Stimulated activated CD4-positive, alpha-beta T cell treated with anti-CD3 and anti-CD28 coated beads, Interleukin-2, amount 100 ng/mL, for 24 hours (primary cell): ENCODE measurements at places on chromosomes 16 and 17.

GRCh38 chr17:68892658-68893057, 62.5 kb downstream of the ABCA8 start:
- DNase-seq, result no peak

DNA sequence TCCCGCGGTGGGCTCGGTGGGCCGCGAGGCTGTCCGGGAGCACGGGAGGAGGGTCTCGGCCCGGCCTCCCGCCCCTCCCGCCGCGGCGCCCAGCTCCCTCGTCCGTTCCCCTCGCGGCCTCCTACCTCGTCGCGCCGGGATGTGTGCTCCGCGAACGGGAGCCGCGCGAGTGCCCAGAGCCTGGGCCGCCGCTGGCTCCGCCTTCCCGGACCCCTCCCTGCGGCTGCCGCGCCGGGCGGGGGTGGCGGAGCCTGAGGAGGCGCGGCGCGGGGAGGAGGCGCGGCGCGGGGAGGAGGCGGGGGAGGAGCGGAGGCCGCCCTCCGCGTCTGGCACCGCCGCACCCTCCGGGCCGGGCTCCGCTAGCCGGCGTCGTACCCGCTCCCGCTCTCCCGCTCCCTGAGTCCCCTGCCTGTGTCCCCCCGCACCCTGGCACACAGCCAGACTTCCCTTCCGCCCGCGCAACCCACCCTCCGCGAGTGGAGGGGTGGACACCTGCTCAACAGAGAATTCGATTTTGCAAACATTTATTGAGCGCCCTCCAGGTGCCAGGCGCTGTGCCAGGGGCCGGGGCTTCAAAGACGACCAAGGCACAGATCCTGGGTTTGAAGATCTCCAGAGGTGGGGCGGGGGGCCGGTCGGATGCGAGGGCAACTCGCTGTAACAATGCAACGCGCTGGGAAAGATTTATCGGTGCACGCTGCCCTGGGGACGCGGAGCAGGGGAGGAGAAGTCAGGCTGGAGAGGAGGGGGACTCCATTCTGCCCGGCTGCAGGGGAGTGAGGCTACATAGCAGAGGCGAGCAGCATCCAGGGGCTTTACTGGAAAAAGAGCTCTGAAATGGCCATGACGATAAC, at the start of gene MPP3:
Gene MPP3 (minus strand): TSS at position 171 of the 854 bp plus-strand sequence. CDS start 1,240 bp downstream, outside the sequence.
- DNase-seq, result peak; percentile 61

GRCh38 chr16:87328846-87329245, 11.7 kb upstream of the C16orf95 start:
- no peak for DNase-seq

GRCh38 chr17:2177235-2177811, 122.4 kb downstream of the HIC1 start:
- no peak for DNase-seq

- DNase-seq, result no peak
Measured at GRCh38 chr17:79034931-79035485, 11.0 kb downstream of the C1QTNF1 start.

DNA sequence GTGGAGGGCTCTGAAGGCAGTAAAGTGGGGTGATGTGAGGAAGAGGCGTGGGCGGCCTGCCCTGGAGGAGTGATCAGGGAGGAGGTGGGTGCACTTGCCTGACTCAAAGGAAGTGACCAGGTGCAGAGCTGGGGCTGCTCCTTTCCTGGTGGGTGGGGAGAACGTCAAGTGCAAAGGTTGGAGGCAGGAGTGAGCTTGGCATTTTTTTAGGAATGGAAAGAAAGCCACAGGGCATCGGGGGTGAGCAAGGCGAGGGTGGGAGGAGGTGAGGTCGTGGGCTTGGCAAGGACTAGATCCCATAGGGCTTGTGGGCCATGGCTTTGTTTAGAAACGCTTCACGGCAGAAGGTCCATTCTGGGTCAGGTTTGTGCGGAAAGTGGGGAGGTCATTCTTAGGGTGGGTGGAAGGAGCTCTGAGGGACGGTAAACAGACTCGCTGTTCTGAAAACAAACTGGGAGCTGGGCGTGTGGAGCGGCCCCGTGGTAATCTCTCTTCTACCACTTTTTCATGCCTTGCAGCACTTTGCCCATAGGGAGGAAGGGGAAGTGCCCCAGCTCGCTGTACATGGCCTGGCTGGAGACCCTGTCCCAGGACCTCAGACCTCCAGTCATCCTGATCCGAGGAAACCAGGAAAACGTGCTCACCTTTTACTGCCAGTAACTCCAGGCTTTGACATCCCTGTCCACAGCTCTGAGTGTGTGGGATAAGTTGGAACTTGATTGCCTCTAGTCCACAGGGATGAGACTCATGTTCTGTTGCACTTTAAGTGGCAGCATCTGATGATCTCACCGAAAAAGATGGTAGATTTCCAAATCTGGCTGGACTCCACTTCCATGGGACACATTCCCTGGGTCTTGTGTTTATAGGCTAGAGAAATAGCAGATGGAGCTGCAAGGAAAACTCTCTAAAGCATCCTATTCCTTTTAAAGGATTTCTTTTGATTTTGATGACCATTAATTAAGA, 18.9 kb upstream of the HERPUD1 start:
- no peak for DNase-seq

DNA sequence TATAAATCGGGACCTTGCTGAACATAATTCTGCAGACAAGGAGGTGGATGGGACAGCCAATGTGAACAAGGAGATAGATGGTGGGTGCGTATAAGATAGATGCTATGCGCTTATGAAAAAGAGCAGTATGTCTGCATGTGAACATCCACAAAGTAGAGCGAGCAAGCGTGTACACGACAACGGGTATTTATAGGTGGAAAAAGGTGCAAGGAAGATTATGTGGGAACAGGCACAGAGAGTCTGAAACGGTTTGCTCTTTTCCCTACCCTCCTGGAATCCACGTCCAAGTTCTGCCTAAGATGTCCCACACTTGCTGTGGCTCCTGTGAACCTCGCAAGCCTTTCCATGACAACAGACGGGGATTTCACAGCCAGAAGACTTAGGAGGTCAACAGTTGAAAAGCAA, 43.0 kb downstream of the SNX11 start:
- no peak for DNase-seq

- no peak for DNase-seq
Measured at GRCh38 chr16:50505115-50505514, 43.1 kb upstream of the NKD1 start.

DNA sequence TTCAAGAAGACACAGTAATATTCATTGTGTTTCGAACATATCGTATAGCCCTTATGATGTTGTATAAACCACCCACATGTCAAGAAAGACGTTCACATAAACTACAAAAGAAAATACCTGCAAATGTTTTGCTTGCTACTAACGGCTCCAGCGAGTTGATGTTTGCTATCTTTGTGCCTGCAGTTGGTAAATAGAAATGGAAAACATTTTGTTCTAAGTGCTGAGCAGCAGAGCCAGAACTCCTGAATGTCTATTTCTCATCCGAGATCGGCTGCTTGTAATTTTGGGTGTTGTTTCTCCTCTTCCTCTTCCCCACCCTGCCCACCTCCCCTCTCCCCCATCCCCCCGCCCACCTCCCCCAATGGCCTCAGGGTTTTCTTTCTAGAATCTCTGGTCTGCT, 5.0 kb downstream of the SYT17 start:
- no peak for DNase-seq
